ENCODE measurements at places on chromosomes 6 and 20.

DNA sequence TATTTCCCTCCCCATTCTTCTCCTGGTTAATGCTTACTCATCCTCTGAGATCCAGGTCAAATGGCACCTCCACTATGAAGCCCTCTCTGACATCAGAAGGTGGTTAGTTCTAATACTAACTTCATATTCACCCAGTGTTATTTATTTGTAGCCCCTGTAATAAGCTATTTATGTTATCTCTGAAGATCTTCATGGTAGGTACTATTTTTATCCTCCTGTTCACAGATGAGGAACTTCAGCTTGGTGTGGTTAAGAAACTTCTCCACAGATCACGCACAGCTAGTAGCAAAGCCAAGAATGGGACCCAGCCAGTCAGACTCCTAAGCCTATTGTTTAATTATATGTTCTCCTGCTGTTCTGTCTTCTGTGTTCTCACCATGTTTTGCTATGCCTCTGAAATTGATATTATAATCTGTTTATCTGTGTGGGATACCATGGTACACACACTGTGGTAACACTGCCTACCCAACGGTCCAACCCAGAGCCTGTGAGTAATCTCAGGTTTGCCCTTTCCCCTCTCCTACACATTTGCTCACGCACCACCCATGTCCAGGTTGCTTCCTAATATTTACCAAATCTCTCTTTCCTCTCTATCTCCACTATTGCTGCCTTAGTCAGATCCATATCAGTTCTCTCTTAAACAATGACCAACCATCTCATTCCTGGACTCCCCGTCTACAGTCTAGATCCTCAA is 98.4 kb downstream of the IPCEF1 start:
- no peak for DNase-seq

DNA sequence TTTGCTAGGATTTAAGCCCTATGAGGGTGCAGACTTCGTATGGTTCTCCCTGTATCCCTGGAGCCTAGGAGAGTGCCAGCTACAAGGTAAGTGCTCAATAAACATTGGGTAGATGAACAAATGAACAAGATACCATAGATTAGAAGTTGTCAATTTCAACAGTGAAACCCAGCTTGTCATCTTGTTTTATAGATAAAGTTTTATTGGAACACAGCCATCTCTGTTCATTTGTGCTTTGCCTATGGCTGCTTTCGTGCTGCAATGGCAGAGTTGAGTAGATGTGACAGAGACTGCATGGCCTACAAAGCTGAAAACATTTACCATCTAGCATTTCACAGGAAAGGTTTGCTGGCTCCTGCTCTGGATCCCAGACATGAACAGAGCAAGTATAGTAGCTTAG is 5.6 kb downstream of the DAAM2 start:
- DNase-seq, result no peak

DNA sequence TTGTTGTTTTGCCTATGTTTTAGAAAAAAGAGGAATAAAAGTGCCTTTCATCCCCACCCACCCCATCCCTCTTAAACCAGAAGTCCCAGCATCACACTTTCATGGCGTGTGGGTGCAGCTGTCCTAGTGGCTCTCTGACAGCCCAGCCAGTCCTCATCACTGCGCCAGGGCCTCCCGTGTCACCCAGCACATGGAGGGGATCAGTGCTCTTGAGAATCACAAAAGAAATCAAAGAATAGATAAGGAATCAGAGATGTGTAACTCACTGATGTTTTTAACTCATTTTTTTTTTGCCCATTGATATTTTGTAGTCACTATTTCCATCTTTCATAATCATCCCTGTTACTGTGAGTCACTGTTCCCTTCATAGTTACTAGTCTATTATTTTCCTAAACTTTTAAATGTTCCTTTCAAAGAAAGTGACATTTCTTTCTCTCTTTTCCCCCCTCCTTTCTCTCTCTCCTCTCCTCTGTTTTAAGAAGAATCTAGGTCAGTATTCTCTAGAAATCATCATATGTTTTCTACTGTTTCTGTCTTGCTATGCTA is 78.6 kb downstream of the AIG1 start:
- no peak for DNase-seq

- no peak for DNase-seq
These were observed 192.9 kb upstream of the PREP start for GRCh38 chr6:105595829-105596228.

DNA sequence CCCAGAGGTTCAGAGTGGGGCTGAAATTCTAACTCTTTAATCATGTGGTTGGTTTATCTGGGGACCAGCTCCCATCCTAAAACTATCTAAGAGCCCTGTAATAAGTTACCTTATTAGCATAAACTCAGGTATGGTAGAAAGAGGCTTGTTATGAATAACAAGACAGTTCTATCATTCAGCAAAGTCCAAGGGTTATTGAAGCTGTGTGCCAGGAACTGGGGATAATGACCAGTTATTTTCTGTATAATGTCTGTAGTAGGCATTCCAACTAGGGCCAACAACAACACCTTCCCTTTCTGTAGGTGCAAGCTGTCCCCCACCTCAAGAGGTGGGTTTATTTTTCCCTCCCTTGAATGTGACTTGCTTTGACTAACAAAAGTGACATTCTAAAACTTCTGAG is 170.1 kb downstream of the CD83 start:
- DNase-seq, result no peak

GRCh38 chr6:33112148-33112547 is 36.4 kb downstream of the HLA-DPB1 start:
- DNase-seq, result peak; percentile 70

- peak; percentile 56 for DNase-seq
These were observed 9.9 kb downstream of the STX16 start for GRCh38 chr20:58660855-58661597.

DNA sequence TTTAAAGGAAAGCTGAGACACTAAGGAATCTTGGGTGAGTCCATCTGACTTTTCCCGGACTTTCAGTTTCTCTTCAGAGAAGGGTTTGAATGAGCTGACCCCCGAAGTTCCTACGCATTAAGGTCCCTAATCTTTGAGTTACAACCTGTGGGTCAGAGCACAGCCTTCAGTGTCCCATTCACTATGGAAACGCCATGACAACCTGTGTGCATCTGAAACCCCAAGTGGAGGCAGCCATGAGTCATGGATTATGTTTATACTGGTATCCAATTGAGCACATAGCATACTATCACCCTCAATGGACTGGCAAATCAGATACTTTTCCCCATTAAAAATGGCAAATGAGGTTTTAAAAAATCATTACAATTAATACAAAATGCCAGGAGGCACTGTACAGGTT is 11.4 kb downstream of the MYLK4 start:
- no peak for DNase-seq

DNA sequence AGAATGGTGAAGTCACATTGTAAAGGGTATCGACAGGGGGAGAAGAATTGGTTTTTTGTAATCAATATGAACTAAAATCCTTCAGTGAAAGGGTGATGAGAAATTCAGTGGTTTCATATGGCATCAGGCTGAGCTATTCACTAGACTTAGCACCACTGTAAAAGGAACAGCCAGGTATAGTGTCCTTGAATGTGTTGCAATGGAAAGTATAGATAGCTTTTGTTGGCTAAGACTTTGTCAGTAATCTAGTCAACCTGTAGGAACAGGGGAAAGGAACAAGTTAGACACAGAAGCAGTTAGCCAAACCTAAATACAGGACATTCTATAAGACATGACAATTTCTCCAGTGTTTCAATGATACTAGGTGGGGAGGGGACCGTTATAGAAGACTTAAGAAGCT is 172.6 kb upstream of the MOCS1 start:
- no peak for DNase-seq

DNA sequence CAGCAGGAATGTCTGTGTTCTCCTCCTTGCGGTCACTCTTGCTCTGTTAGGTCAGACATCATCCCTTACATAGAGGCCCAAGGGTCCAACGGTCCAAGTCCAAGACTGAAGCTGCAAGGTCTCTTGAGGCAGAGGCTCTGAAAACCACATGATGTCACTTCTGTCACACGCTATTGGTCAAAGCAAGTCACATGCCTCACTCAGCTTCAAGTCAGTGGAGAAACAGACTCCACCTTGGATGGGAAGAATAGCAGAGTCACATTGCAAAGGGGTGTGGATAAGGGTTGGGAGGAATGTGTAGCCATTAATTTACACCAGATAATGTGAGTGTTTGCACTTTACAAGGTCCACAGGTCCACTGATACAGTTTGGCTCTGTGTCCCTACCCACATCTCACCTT is 17.5 kb downstream of the SLC52A3 start:
- no peak for DNase-seq

GRCh38 chr20:35257175-35257909 is 20.6 kb downstream of the MMP24OS start:
- no peak for DNase-seq

DNA sequence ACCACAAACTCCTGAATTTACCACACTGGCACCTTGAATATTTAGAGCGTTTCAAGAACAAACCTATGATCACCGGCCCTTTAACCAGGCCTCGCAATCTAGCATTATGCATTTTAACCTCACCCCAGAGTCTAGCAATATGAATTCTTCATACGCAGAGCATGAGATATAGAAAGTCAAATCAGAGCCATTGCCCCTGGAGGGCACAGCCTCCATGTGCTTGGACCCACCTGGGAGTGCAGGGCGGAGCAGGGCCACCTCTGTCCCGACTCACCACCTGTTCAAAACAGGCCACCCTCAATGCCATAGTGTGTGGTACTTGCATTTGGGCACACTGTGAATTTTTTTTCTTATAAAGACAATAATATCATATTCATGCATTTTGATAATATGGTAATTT is 19.5 kb upstream of the AFDN start:
- DNase-seq, result no peak

DNA sequence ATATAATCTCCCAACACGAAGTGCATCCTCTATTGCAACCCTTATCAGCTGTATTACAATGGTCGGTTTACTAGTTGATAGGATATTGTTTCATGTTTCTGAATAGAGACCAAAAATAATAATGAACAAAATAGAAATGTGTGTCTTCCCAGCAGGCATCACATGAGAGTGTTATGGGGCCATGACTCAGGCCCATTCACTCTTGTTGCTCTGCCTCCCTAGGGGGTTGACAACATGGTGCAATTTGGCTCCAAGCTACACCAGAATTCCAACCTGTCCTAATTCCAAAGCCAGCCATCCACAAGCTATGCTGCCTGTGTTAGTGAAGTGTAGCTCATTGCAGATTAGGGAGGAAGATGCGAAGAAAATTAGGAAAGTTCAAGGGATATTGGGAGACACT is 13.1 kb upstream of the SAYSD1 start:
- no peak for DNase-seq

- DNase-seq, result no peak
These were observed 70.4 kb downstream of the JAG1 start for GRCh38 chr20:10603378-10603777.

- DNase-seq, result no peak
These were observed 56.0 kb upstream of the NFATC2 start for GRCh38 chr20:51598556-51598955.

DNA sequence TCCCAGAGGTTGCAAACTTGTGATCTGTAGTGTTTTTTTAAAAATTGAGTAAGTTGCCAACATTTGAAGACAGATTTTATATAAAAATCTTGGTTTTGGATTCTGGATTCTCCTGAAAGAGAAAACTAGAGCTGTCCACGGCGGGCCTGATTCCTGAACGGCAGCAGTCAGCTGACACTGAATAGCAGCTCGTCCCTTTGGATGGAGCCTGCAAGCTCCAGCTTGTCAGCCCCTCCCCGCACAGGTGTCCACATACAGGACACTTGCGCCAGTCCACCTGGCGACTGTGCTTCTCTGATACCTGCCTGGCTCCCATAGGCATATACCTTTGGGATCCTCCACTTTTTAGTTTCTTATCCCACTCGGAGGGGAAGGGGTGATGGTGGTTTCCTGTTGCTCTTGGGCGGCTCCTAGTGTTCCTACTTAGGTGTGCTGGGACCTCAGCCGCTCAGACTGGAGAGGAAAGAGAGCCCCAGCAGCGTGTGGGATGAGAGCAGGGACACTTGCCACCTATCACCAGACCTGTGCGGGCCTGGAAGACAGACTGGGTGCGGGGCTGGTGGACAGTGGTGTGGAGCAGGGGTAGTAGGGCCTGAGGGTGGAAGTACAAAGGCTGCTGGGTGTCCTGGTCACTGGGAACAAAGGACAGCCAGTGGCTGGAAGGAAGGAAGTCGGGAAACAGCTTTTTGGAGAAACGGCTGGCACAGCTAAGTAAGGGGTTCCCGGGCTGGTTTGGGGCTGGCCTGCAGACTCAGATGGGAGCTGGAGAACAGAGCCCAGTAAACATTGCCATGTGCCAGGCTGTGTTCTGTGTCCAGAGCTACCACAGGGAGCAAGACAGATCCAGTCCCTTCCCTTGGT is 18.3 kb downstream of the GHRH start:
- DNase-seq, result no peak

DNA sequence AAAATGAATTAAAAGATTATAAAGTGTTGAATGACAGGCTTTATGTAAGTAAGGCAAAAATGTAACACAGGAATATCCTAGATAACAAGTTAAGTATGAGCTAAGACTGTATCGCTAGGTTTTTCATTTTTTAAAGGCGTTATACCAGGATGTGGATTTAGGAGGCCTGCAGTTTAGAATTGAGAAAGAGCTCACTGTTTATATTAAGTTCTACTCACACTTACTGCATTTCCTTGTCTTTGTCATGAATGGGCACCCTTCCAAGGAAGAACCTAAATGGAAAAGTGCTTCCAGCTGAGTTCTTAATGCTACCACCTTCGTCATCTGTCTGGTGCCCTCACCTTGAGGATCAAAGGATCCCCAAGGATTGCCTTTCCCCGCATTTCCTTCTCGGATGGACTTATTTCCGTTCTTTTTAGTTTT is 148.7 kb downstream of the SOX4 start:
- DNase-seq, result no peak

DNA sequence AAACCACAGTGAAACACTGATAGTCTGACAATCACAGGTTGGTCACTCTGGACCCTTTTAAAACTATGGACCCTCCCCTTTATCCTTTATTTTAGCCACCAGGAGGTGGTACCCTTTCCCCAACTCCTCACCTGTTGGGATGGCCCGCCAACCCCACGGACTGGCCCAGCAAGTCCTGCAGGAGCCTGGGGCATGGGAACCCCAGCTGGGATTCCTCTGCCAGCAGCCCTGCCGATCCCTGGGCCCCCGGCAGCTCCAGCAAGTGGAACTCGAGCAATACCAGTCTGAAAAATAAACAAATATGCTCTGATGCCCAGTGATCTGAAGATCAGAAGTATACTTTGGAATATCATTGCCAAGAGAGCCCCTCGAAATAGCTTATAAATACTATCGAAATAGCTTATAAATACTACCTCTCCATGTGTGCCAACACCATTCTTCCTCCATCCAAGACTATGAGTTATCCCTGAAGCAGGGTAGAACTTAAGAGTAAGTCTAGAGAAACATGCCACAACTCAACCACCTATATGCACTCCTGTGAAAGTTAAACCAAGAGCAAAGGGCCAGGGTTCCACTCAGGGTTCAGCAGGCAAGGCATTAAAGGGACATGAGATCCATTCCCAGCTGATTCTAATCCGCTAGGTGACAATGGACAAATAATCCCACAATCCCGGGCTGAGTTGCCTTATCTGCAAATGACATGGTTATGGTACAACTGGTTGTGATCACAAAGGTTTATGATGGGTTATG is 6.8 kb downstream of the SNRPB start:
- no peak for DNase-seq

DNA sequence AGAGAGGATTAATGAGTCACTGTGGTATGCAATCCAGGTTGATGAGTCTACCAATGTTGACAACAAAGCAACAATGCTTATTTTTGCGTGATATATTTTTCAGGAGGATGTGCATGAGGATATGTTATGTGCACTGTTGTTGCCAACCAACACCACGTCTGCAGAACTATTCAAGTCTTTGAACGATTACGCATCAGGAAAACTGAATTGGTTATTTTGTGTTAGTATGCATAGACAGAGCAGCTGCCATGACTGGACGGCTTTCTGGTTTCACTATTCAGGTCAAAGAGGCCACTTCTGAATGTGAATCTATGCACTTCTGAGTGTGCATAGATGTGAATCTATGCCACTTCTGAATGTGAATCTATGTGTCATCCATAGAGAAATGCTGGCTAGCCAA is 134.0 kb upstream of the GRIK2 start:
- DNase-seq, result no peak
